Inflammatory macrophage treated with lipopolysaccharide for 1 hour (primary cell): ENCODE measurements at places on chromosomes 1 and 21.
A peak's percentile ranks its signal among the peaks of the same experiment; 100 is the strongest.

DNA sequence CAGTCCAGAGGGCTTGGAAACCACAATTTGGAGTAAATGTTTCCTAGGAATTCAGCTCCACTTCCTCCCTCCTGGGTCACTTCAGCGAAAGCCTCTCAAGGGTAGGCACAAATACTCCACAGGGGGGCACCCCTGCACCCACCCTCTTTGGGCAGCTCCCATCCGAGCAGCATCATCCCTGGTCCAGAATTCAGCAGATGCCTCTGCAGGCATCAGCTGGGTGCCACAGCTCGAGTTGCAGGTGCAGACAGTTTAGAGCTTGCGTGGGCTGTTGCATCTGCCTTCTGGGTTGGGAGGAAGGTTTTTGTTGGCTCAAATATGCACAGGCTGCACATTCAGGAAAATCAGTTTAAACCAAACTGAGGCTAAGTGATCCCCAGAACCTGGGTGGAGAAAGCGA is 25.0 kb downstream of the KANK4 start:
- DNase-seq: peak; percentile 23

DNA sequence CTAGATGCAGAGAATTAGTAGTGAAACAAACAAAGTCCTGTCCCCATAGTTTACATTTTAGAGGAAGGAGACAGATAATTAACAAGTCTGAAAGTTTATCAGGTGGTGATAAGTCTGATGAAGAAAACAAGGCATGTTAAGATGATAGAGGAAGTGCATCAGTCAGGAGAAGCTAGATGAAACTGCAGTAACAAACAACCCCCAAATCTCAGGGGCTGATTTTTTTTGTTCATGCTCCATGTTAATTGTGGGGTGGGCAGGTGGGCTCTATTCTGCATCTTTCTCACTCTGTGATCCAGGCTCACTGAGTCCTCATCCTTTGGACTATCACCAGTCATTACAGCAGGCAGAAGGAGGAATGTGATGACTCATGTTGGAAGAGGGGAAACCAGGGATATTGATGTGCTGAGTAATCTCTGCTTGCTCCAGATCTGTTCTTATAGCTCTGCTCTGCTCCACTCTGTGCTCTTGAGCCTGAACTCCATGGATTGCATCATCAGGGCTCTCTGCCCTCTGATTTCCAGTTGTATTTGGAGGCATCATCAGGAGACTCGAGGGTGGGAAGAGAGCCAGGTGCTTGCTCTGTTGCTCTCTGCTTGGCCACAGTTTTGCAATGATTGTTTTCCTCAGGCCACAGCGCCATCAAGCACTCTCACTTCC is 166.9 kb downstream of the IER5 start:
- DNase-seq: no peak

- DNase-seq: no peak
Measured at GRCh38 chr1:167713330-167714081, 8.3 kb upstream of the MPZL1 start.

DNA sequence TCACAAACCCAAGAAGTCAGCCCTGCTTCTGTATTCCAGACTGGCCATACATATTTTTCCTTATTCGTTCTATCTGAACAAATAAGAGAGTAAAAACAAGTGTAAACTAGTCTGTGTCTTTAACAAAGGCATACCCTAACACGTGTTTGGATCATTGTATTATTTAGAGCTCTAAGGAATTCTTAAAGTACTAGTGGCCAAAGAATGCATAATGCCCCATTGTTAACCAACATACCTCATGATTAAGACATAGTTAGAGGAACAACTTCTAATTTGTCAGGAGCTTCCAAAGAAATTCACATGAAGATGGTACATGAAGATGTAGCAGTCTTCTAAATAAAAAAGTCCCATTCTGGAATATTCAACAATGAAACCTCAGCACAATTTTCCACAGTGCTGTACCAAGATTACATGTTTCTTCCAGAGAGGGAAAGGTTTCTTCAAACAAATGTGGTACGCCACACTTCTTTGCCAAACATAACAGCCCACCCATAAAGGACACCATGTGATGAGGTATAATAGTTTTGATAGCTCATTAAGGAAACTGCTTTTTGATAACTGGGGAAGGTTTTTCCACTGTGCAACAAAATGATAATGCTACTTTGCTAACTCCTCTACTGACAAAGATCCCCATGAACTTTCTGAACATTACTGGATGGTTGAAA is 5.0 kb downstream of the PALMD start:
- no peak for DNase-seq

DNA sequence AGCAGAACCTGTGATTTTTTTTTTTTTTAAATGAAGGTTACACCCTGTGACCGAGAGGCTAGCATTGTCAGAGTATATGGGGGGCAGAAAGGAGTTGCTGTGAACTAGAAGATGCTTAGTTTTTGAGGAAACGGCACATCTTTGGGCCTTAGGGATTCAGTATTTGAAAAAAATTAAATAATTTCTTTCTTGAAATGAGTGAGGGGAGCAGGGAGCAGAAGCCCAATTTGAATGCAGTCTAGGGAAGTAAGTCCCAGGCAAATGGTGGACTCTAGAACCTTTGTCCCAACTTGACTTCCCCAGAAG is 42.9 kb downstream of the PEX14 start:
- peak; percentile 23 for DNase-seq

DNA sequence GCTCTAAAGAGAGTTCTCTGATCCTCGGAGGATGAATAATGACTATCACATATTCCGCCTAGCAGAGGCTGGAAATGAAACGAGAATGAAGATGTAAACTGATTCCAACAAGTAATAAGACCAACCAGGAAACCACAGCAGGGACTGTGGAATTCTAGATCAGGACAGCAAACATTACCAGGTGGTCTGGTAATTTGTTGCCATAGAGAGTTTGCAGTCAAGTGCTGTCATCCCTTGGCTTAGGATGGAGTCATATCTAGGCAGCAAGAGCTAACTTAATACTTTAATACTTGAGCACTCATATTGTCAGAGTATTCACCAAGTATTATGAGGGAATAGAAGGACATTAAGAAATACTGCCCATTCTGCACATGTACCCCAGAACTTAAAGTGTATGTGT is 45.1 kb upstream of the MUTYH start:
- no peak for DNase-seq

GRCh38 chr1:230504310-230504709 is 78.2 kb upstream of the PGBD5 start:
- DNase-seq: no peak

DNA sequence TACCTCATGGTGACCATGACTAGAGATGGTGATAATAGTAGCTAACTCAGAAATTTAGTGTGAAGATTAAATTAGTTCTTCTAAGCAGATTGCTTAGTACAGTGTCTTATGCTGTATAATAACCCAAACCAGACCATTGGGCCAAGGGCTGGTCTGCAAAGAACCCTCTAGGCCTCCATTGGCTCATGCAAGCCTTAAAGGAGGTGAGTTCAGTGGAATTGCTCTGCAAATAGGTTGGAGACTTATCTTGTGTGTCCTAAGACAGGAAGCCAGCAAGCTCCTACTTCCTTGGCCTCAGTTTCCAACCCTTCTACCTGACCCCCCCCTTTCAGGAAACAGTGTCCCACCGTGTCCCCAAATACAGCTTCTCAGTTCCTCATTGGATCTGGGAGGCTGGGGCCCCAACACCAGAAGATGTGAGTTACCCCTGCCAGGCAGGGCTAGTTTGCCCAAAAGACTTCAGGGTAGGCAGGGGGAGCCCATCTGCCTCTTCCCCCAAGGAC is 1.9 kb upstream of the MEF2D start:
- no peak for DNase-seq

- no peak for DNase-seq
Measured at GRCh38 chr21:34859976-34860653, 189.0 kb downstream of the RUNX1 start.

- DNase-seq: no peak
Measured at GRCh38 chr1:243950166-243950565, 100.1 kb upstream of the AKT3 start.

DNA sequence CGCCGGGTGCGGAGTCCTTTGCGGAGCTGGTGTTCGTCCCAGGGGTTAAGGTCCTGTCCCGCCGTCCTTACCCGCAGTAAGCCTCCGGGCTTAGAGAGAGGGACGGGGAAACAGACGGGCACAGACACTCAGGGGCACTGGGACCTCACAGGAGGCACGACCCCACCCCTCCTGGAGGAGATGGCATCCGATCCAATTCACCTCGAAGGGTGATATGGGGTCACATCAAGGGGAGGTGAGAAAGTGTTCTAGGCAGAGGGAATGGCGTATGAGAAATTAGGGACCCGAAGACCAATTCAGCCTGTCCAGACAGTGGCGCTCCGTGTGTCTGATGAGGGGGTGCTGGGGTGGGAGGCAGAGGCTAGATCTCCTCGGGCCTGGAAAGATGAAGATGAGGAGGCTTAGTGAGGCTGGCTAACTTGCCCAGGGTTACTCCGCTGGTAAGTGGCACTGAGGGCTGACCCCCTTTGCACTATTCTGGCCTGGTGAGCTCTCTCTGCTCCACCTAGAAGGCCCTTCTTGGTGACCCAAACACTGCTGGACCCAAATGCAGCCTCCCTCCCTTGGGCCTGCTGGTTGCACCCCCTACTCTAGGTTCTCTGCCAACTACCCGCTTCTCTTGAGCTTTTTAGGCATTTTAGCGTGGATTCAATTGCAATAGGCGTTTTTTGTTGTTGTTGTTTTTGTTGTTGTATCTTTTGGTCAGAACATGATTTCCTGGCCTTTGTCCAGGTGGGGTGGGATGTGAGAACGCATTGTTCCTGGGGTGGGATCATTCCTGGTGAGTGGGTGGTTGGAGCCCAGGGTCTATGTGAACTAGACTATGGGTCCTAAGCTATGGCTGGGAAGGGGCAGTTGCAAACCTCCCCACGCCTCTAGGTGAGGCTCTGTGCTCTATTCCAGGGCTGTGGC is 12.3 kb downstream of the BTBD19 start:
- no peak for DNase-seq

DNA sequence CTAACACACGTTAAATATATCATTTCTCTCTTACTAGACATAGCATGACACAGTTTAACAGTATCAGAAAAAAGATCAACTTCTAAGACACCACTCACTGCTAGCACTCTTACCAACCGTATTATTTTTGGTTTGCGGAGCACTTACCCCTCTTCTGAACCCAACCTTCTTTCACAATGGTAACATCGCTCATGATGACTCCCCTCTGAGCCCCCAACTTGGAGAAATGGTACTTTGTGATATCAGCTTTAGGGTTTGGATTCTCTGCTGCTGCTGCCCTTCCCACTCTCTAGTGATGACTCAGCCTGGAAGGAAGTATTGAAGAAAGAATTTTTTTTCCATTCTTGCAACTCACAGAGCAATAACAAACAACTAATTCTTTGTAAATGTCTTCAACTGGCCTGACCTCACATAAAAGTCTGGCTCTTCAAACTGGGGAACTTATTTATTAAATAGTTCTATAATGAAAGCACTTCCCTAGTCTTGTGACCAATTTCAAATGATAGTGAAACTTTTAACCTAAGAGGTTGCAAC is 7.0 kb downstream of the AKT3 start:
- peak; percentile 97 for DNase-seq

DNA sequence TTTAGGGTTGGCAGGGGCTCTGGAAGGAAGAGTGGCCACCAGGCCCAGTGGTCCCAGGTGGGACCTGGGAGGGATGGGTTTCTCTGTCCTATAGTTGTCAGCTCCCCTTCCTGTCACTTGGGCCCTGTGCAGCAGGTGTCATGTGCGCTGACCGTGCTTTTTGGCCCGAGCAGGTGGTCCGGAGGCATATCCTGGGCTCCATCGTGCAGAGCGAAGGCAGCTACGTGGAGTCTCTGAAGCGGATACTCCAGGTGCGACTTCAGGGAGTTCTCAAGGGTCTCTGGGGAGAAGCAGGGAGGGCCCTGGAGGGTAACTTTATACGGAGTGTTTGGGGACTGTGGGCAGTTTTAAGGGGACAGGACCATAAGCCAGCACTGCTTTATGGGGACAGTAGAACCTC is 82.2 kb downstream of the ARHGEF10L start:
- no peak for DNase-seq

DNA sequence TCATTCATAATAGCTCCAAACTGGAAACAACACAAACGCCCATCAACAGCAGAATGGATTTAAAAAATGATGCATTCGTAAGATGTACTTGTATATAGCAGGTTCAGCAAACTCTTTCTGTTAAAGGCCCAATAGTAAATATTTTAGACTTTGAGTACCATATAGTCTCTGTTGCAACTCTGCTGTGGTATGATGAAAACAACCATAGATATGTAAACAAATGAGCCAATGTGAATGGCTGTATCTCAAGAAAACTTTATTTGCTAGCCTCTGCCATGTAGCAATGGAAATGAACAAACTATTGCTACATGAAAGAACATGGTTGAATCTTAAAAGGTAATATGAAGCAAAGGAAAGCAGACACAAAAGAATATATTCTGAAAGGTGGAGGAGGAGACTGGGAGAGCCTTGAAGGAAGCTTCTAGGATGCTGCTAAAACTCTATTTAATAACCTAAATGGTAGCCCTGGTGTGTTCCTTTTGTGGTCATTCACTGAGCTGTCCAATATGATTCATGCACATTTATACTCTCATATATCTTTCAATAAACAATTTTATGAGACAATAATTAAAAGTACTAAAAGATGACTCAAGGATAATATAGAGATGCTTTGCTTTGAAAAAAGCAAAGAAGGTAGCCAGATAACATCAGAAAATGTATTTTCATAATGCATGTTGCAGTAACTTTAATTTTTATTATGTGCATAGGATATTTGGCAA is 29.1 kb upstream of the FMO3 start:
- no peak for DNase-seq

GRCh38 chr1:6103854-6104530 is 58.3 kb downstream of the KCNAB2 start:
- DNase-seq: no peak

DNA sequence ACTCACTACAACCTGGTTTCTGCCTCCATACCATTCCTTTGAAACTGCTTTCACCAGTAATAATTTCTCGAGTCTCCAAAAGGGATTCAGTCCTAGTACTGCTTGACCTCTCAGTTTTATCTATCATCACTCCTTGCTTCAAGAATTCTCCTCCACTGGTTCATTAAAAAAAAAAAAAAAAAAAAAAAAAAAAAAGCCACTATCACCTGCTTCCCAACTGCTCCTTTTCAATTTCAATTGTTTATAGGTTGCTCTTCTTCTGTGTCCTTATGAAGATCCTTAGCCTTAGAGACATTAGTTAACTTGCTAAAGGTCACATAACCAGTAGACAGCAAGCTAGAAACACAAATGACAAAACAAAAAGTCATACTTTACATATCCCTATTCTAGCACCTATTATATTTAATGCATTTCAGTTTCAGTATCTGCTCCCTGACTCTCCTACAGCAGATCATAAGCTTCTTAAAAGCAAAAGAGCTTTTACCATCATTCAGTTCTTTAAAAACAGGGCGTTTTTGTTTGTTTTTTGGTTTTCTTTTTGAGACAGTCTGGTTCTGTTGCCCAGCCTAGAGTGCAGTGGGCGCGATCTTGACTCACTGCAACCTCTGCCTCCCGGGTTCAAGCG is 7.1 kb downstream of the NRDC start:
- DNase-seq: no peak

- no peak for DNase-seq
Measured at GRCh38 chr1:87194271-87194774, 134.4 kb upstream of the LMO4 start.
